DND-41 (cell line): ENCODE measurements at places on chromosomes 16 and 17.

DNA sequence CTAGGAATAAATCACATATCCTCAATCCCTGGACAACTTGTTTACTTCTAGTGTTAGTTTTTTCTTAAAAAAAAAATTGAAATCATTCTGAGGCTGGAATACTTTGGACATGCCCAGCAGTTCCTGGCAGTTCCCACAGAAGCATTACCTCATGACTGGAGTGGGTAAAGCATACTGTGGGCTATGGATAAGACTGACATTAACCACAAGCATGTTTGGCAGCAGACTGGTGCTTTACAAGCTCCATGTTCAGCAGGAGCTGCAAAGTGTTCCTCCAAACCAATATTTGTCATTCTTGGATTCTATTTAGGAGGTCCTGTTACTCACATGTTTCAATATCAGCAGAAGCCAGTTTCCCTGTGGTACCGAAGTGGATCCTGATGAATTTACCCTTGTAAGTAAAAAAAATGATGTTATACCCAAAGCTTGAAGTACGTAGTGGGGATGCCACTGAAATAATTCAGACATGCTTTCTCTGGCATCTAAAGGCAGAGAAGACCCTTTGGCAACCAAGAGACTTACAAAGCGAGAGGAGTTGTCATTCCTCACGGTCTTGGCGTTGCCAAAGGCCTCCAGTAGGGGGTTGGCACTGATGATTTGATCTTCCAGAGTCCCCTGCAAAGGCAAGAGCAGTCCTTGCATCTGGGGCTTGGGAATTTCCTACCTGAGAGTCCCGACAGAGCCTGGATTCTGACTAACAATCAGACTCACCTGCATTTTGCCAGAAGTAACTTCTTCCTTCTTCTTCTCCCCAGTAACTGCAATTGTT, 4.9 kb downstream of the MYH1 start:
- no peak for DNase-seq
- H3K36me3 ChIP-seq, result no peaks in the 10 kb centered on the region
- no peak overlapping the region for H3K27ac ChIP-seq
- H3K27me3 ChIP-seq, result peaks cover 10% of the 10 kb centered on the region
- H3K4me3 ChIP-seq, result no peak overlapping the region

DNA sequence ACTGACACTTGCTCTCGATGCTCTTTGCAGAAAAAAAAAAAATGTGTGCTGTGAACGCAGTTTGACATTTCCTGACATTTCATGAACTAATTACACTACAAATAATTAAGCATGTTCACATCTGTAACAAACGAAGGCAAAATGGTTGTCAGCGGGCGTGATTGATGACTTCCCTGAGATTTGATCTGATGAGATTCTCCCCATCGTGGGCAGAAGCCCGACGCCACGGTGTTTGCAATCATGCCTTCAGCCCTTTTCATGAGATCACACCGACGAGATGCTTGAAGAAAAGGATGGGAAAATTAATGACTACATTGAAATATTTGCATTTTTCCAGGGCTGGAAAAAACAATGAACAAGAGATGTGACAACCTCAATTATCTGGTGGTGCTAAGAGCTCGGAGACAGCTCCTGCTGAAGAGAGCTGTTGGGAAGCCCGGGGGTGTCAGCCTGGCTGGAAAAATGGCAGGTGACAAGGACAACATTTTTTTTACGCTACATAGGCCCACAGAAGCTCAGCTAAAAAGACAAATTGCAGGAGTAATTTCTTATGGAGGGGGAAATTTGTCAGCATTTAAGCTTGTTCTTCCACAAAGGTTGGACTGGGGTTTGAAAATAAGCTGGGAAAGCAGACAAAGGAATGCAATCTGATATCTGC, 259.4 kb upstream of the IRX3 start:
- no peaks in the 10 kb centered on the region for H3K4me1 ChIP-seq
- no peak overlapping the region for H3K27ac ChIP-seq
- peaks cover under 1% of the 10 kb centered on the region for H3K27me3 ChIP-seq

- no peak overlapping the region for H3K27ac ChIP-seq
- H3K4me1 ChIP-seq, result peaks cover 5% of the 10 kb centered on the region; the same call in 1 of the 2 replicates
- H3K36me3 ChIP-seq, result no peaks in the 10 kb centered on the region
- DNase-seq, result no peak
- H3K27me3 ChIP-seq, result no peaks in the 10 kb centered on the region
- no peak overlapping the region for H3K4me3 ChIP-seq
These were observed 27.0 kb upstream of the MMD start for GRCh38 chr17:55448681-55449080.

DNA sequence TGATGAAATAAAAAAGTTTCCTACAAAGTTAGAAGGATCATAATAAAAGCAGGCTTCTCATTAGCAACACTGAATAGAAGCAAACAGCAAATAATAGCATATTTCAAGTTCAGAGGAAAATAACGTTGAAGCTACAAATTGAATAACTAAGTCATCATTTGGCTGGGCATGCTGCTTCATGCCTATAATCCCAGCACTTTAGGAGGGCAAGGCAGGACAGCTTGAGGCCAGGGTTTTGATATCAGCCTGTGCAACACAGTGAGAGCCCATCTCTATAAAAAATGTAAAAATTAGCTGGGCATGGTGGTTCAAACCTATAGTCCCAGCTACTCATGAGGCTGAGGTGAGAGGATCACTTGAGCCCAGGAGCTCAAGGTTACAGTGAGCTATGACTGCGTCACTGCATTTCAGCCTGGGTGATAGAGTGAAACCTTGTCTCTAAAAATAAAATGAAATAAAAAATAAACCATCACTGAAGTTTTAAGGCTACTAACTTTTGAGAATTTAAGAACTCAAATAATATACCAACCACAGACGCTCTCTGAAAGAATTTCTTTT, 25.5 kb downstream of the NCOR1 start:
- H3K4me1 ChIP-seq, result no peaks in the 10 kb centered on the region
- no peak for DNase-seq
- no peak overlapping the region for H3K27ac ChIP-seq
- H3K27me3 ChIP-seq, result no peaks in the 10 kb centered on the region
- H3K36me3 ChIP-seq, result peaks cover 73% of the 10 kb centered on the region

DNA sequence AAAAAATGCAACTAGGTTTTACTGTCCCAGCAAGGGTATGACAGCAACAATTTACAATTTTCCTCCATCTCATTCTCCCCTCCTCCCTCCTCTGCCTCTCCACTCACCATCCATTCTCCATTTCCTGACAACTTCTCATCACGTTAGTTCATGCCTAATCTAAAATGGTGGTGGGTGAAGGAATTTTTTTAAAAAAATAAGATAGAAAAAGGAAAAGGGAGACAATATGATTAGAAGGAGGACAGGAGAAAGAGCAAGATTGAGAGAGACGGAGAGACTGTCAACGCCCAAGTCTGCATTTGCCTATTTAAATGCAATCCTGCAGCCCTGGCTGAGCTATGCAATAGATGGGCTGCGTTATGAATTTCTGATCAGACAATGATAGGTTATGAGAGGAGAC, 380.7 kb upstream of the PSMD7 start:
- no peaks in the 10 kb centered on the region for H3K4me1 ChIP-seq
- H3K36me3 ChIP-seq, result no peaks in the 10 kb centered on the region
- peaks cover 4% of the 10 kb centered on the region for H3K27me3 ChIP-seq
- no peak overlapping the region for H3K4me3 ChIP-seq

- H3K4me1 ChIP-seq, result peaks cover 93% of the 10 kb centered on the region
- H3K4me3 ChIP-seq, result no peak overlapping the region
- peak overlapping the region; percentile 67 for H3K27ac ChIP-seq
These were observed 98.3 kb downstream of the MSI2 start for GRCh38 chr17:57354673-57355072.

GRCh38 chr17:45745601-45746494, 38.3 kb upstream of the CRHR1 start:
- no peaks in the 10 kb centered on the region for H3K4me1 ChIP-seq
- H3K4me3 ChIP-seq, result no peak overlapping the region

GRCh38 chr16:48146710-48147109, 9.1 kb downstream of the ABCC12 start:
- H3K36me3 ChIP-seq, result no peaks in the 10 kb centered on the region
- no peak overlapping the region for H3K27ac ChIP-seq
- no peak for DNase-seq
- H3K4me1 ChIP-seq, result no peaks in the 10 kb centered on the region
- H3K27me3 ChIP-seq, result no peaks in the 10 kb centered on the region

- peaks cover 3% of the 10 kb centered on the region for H3K27me3 ChIP-seq
- H3K36me3 ChIP-seq, result no peaks in the 10 kb centered on the region
- no peak overlapping the region for H3K4me3 ChIP-seq
- DNase-seq, result peak; percentile 6
- no peak overlapping the region for H3K27ac ChIP-seq
- no peaks in the 10 kb centered on the region for H3K4me1 ChIP-seq
These were observed 55.1 kb downstream of the ATP2C2 start for GRCh38 chr16:84423416-84423837.

- peak overlapping the region; percentile 100 for H3K4me3 ChIP-seq
- peak overlapping the region; percentile 91 for H3K27ac ChIP-seq
- peaks cover 14% of the 10 kb centered on the region; the same call in 1 of the 2 replicates for H3K36me3 ChIP-seq
- peaks cover 55% of the 10 kb centered on the region for H3K4me1 ChIP-seq
- peak; percentile 82 for DNase-seq
These were observed 58.0 kb upstream of the GSE1 start for GRCh38 chr16:85554889-85555718.
